ENCODE measurements at places on chromosomes 5 and 9.
A peak's percentile ranks its signal among the peaks of the same experiment; 100 is the strongest.

GRCh38 chr9:117528225-117528624 is 113.4 kb upstream of the ASTN2 start:
- no peak for DNase-seq

GRCh38 chr9:20725675-20726074 is 41.6 kb downstream of the FOCAD start:
- no peak for DNase-seq

DNA sequence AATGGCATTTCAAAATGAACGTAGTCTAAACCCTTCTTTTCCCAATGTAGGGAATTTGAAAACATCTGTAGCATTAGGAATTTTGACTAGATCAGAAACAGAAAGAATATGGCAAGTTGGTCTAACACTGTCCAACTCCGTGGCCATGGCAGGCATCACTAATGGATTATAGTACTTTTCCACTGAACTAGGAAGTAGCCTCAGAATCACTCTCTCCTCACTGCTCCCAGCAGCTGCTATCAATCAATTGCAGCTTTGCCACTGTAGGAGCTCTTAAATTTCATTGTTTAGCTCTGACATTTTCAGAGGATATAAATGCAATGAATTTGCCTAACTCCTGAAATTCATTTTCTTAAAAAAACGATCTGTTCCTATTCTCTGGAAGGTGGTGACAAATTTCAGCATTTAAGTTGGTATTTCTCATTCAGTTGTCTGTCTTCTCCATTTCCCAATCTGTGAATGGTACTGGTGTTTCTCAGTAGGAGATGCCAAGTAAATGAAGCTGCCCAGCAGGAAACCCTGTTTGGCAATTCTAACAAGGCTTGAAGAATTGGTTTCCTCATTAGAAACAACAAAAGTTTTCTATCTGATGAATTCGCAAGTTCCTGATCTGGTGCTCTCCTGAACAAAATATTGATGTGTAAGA is 64.7 kb downstream of the TLR4 start:
- no peak for DNase-seq

- no peak for DNase-seq
Measured at GRCh38 chr5:82396871-82397514, 118.8 kb upstream of the RPS23 start.

- DNase-seq: no peak
Measured at GRCh38 chr5:137392261-137392660, 106.9 kb downstream of the SPOCK1 start.

DNA sequence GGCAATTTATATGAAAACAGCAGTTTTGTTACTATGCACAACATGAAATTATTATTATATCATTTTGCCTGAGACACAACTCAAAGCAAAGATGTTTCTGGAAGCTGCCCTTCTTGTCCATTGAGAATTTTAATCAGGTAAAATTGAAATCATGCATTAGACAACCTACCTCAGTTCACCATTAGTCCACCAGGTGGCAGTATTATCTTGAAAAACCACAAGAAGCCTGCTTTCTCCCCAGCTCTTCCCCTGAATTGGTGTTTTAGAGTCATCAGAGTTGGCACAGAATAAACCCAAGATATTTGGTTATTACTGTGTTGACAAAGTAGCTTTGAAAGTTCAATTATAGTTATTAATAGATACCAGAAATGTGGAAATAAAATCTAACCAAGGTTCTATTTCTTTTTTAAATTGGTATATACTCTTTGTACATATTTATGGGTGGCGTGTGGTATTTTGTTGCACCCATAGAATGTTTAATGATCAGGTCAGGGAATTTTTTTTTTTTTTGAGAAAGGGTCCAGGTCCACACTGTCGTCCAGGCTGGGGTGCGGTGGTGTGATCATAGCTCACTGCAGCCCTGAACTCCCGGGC is 25.7 kb downstream of the UTP15 start:
- peak; percentile 81 for DNase-seq

DNA sequence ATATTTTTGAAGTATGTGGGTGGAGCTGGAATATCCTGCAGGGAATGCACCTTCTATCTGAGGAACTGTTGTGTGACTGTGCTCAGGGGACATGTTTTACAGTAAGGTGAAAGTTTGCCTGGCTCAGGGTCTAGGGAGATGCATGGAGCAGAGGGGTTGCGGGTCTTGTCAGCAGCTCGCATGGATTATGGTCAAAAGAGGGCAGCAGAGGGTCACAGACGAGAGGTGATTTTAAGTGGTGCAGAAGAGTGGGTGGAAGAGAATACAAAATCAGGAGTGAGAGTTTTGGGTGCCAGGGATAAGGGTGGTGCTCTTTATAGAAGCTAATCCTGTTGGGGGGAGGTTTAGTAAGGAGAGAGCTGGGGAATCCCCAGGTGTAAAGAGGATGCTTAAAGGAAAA is 53.5 kb upstream of the GRIN3A start:
- DNase-seq: peak; percentile 68

DNA sequence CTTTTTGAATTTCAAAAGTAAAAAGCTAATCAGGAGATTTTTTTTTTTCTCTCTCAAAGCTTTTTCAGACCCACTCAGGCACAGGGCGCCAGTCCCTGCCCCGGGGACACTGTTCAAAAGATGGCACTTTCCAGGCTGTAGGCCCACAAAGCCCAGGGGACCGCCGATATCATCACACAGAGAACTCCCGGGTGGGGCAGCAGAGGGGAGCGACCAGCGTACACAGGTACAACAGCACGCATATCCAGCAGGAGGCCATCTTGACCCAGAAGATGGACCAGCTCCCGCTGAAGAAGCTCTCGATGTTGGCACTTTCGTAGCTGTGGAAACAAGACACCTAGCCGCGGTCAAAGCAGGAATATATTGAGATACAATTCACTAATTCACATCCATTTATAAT is 108.3 kb downstream of the THBS4 start:
- DNase-seq: no peak

- DNase-seq: peak; percentile 57
Measured at GRCh38 chr5:170603578-170604565, 100.1 kb downstream of the KCNIP1 start.

- no peak for DNase-seq
Measured at GRCh38 chr5:57895766-57896165, 413.2 kb upstream of the ACTBL2 start.
